D721Med (cell line): ENCODE measurements at places on chromosomes 1 and 21.

GRCh38 chr1:98824736-98825135, 163.2 kb downstream of the SNX7 start:
- DNase-seq = no peak

- no peak for DNase-seq
Measured at GRCh38 chr1:35642471-35642955, 1.2 kb upstream of the PSMB2 start.

- DNase-seq = no peak
Measured at GRCh38 chr1:160308451-160309184, 23.7 kb upstream of the PEX19 start.

- no peak for DNase-seq
Measured at GRCh38 chr1:47332779-47333577, 612 bp upstream of the CMPK1 start.

GRCh38 chr1:32393136-32393535, 1.1 kb downstream of the BSDC1 start:
- no peak for DNase-seq

DNA sequence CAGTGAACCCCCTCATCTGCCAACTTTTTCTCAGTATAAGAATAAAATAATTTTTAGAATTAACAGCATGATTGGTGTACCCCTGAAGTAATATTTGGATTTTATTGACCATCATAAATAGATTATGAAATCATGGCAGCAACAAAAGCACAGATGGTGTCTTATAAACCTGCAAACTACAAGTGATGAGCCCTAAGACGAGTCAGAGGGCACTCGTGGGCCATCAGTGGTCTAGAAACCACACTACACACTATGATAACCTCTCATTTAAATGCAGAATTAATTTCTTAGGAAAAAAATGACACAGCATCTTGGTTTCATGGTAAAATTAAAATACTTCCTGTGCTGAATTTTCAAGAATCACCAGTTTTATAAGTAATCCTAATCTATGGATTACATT, 312.4 kb downstream of the PTBP2 start:
- DNase-seq = no peak

DNA sequence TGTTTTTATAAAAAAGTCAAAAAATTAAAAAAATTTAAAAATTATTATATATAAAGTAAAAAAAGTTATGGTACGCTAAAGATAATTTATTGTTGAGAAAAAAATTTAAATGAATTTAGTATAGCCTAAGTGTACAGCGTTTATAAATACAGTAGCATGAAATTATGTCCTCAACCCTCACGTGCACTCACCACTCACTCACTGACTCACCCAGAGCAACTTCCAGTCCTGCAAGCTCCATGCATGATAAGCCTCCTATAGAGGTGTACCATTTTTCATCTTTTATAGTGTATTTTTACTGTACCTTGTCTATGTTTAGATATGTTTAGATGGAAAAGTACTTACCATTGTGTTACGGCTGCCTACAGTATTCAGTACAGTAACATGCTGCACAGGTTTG, 5.1 kb downstream of the DISC1 start:
- no peak for DNase-seq

- no peak for DNase-seq
Measured at GRCh38 chr1:62295921-62296491, 23.2 kb downstream of the KANK4 start.

DNA sequence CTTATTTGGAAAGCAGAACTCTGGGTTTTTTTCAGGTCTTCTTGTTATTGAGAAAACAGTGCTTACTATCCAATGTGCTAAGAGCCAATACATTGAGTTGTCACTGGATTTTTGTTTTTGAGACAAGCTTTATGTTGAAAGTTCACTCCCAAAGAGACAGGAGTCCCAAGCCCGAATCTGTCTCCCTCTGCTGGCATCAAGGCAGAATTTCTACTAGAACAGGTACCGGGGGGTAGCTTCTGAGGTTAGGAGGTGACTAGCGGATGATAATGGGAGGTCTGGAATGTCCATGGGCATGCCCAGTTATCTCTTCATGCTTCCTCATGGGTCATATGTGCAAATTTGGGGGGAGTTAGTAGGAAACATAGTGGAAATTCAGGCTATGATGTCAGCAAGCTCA, 25.1 kb downstream of the ZNF124 start:
- DNase-seq = no peak

GRCh38 chr1:169768161-169768560, 26.5 kb downstream of the METTL18 start:
- DNase-seq = no peak

DNA sequence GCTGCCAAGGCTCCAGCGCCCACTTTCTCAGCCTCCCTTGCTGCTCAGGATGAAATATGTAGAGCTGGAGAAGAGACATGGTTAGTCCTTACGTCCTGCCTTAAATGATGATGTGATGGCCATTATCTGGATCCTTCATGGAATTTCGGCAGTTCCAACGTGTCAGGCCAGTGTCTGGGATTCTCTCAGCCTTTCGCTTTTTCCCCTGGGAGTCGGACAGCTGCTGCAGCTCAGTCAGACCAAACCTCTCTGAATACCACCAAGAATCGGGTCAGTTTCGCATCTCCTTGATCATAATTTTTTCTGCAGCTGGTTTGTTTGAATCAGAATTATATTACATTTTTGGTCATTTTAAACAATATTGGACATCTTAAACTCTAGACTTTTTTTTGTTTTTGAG, 22.3 kb upstream of the KLHDC8A start:
- DNase-seq = no peak

- DNase-seq = no peak
Measured at GRCh38 chr1:39679821-39680220, 7.9 kb upstream of the NT5C1A start.

- DNase-seq = no peak
Measured at GRCh38 chr1:27598295-27598687, 5.7 kb downstream of the AHDC1 start.

- no peak for DNase-seq
Measured at GRCh38 chr1:210565306-210565705, 236.6 kb downstream of the HHAT start.

GRCh38 chr21:41119901-41120300, 48.1 kb upstream of the BACE2 start:
- no peak for DNase-seq

DNA sequence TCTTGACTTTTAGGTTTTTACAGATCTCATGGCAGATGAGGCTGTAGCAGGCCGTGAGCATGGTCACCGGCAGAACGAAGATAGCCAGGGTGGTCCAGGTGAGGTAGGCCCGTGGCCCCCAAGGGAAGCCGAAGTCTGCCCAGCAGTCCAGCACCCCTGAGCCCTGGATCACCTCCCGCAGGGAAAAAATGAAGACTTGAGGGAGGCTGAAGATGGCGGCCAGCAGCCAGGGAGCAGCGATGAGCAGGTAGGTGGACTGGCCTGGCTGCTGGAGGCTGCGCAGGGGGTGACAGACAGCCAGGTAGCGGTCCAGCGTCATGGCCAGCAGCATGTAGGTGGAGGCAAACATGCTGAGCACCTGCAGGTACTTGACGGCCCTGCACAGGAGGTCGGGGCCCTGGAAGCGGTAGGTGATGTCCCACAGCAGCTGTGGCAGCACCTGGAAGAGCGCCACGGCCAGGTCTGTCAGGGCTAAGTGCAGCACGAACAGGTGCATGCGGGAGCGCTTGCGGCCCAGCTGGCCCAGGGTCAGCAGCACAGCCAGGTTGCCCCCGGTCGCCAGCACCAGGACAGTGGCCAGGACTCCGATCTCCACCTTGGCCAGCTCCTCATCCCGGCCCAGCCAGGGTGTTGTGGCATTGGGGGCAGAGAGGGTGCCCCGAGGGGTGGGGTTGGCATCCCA, 856 bp downstream of the AVPR1B start:
- no peak for DNase-seq

- DNase-seq = no peak
Measured at GRCh38 chr1:151847867-151848596, 5.5 kb downstream of the THEM5 start.

DNA sequence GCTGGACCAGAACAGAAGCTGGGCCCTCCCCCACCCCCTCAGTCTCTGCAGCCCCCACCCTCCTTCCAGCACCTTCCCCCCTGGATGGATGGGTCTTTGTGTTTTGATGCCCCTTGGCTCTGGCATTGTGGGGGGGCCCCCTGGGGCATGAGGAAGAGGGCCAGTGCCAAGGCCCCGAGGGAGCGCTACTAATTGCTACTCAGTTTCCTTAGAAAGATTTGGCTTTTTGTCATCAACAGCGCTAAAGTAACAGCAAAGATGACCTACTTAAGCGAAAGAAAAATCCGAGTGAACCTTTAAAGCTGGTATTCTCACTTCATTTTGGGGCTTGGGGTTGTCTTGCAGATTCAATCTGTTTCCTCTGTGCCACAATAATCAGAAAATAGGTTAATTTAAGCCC, 63.5 kb downstream of the SKI start:
- no peak for DNase-seq

- DNase-seq = no peak
Measured at GRCh38 chr1:7808253-7808844, 24.3 kb downstream of the PER3 start.

GRCh38 chr1:78369546-78369945, 121.2 kb upstream of the PTGFR start:
- no peak for DNase-seq

DNA sequence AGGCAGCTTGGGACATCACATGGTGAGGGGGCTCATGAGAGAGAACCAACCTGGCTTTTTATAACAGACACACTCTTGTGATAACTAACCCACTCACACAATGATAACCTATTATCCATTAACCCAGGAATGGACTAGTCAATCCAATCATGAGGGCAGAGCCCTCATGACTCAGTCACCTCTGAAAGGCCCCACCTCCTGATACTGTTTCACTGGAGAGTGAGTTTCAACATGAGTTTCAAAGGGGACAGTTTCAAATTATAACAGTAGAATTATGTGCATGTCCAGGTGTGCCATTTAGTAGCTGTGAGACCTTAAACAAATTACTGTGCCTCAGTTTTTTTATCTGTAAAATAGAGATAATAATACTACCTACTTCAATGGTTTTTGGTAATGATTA, 47.6 kb upstream of the PPP2R5A start:
- DNase-seq = no peak

GRCh38 chr1:86712088-86712860, 7.9 kb downstream of the SH3GLB1 start:
- DNase-seq = no peak

GRCh38 chr1:179087665-179088064, 5.8 kb downstream of the TOR3A start:
- DNase-seq = no peak

DNA sequence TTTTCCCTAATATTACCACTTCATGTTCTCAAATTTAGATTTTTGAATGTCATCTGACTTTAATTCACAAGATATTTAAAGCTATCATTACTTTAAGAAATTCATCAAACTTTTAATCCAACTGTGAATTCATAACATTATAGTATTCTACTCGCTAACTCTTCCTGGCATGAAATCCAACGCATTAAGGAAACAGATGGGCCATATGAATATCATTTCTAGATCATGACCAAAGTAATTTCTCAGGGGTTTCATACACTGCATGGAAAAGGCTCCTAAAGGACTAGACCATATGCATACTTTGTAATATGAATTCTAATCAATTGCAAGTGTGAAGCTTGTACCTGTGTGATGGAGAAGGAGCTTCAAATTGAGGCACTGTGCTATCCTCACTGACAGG, 72.4 kb downstream of the COP1 start:
- DNase-seq = no peak

DNA sequence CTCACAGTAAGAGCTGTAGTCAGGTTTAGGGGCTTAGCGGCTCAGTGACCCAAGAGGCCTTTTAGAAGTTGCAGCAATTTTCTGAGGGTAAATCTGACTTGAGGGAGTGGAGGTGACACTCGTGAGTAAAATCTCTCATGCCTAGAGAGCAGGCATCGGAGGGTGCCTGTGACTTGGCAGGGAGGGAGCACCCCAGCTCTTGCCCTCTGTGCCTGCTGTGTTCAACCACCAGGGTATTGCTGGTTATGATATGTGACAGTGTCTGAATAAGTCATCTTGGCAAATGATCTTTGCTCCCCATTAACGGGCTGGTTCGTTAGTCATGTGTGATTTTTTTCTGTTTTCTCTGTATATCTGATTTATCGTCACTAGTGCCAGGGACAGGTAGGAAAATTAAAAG, 5.9 kb downstream of the MAN1C1 start:
- DNase-seq = no peak

DNA sequence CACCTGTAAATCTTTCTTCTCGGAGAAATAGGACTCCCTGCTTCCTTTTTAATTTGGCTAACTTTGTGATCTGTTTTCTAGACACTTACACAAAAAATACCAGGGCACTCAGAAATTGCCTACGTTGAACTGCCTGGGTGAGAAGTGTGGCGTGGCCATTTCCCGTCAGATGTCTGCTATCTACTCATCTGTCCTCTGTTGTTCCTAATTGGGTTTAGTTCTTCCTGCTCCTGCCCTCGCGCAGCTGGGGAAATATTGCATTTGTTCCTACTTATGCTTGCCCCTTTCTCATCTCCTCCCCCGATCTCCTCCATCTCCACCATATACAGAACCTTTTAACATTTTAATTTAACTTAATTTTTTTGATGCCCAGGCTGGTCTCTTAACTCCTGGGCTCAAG, 55.1 kb downstream of the CD58 start:
- DNase-seq = no peak

- no peak for DNase-seq
Measured at GRCh38 chr1:70930062-70930461, 117.6 kb downstream of the PTGER3 start.

DNA sequence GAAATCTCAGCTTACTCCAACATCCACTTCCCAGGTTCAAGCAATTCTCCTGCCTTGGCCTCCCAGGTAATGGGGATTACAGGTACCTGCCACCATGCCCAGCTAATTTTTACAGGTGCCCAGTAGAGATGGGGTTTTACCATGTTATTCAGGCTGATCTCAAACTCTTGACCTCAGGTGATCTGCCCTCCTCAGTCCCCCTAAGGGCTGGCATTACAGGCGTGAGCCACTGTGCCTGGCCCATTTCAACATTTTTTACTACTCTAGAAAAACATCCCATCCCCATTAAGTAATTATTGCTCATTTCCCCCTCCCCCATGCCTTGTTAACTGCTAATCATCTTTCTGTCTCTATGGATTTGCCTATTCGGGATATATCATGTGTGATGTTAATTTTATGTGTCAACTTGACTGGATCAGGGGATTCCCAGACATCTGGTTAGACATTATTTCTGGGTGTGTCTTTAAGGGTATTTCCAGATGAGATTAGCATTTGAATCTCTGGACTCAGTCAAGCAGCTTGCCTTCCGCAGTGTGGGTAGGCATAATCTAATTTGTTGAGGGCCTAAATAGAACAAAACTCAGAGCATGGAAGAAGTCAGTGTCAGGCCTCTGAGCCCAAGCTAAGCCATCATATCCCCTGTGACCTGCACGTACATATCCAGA, 33.0 kb upstream of the ZBTB8B start:
- no peak for DNase-seq
